SJSA1 (cell line): ENCODE measurements at places on chromosomes 13 and 19. TPM values are rescaled to one million over a fixed set of nuclear protein-coding genes. Genes with fewer than 3 reads are reported as not detected.

DNA sequence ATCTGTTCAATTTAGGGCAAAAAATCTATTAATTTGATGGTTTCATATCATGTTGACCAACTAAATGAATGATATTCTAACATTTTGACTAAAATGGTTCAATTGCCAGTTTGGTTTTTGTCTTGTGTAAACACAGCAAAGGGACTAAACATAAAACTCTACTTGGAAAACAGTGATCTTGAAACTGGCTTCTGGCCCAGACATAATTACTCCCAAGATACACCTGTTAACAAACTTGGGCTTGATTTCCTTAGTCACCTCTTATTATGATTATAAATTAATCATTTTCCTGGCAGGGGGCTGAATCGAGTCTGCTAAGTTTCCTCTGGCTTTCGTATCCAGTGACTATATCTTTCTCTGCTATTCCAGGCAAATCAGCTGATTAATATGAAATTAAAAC, 78.0 kb upstream of the OXGR1 start:
- no peaks in the 10 kb centered on the region for H3K27me3 ChIP-seq
- no peak overlapping the region for H3K27ac ChIP-seq
- no peaks in the 10 kb centered on the region for H3K36me3 ChIP-seq
- no peak for DNase-seq

DNA sequence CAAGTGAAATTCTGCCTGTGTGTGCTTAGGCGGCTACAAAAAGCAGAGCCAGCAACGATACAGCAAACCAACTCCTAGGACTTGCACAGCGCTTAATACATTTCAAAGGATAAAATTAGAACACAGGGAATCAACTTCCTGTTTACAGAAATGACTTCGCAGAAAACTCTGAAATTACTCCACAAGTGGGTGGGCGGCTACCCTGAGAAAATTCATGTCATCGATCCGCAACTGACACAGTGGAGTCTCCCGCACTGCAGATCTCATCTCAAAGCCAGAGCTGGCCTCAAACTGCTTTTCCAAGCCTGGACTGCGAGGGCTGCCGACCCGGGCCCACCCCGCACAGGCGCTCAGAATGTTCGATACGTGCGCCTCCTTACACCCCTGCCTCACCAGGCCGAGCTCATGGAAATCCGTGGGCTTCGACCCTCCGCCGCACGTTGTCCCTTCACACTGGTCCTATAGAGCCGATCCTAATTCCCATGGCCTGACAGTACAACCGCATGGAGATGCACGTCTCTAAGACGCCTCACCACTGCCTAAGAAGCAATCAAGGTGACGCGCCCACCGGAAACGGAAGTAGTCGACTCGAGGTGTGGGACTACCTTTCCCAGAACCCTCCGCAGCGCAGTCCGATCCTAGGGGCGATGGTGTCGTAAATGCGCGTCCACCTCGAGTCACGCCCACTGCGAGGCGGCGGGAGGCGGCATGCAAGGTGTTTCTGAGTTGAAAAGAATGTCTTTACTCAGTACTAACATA, at the start of gene ZNF229:
Gene ZNF229, minus strand, starts transcription at position 557 of the 759 bp plus-strand sequence. CDS start 5,625 bp downstream, outside the sequence.
- no peaks in the 10 kb centered on the region for H3K27me3 ChIP-seq
- peak within 1 kb of the TSS; percentile 59 for H3K27ac ChIP-seq
- peak within 1 kb of the TSS; percentile 46 for H3K4me3 ChIP-seq
- peaks cover 8% of the 10 kb centered on the region for H3K4me1 ChIP-seq
- DNase-seq = peak; percentile 49

- no peaks in the 10 kb centered on the region for H3K27me3 ChIP-seq
- H3K27ac ChIP-seq = no peak overlapping the region
- no peaks in the 10 kb centered on the region for H3K36me3 ChIP-seq
- no peaks in the 10 kb centered on the region for H3K4me1 ChIP-seq
- no peak for DNase-seq
Observed at GRCh38 chr13:82147526-82147925, 1734.7 kb downstream of the SLITRK1 start.

DNA sequence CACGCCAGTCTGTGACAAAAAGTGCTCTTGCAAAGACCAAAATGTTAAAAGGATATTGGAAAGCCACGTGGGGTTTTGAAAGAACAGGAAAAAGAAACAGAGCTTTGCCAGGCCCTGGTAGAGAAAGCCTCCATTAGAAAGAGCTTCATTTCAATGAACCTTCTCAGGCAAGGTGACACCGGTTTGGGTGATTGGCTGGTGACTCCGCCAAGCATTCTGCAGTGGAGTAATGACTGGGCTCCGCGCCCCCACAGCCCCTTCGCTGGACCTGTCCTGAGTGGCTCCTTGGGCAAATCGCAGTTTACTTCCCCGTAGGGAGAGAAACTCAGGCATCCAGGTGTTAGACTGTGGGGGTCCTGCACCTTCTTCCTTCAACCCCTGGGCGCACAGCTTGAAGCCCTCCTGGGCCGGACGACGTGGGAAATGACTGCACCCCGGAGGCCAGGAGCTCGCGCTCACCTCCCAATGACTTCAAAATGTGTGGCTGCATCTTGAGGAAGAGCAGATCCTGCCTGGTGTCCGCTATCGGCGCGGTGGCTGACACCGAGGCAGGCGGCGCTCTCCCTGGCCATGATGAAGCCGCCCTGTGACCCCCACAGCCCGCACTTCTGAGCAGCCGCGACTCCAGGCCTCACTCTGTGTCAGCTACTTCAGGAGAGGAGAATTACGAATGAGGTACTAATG, 444.6 kb upstream of the SGCG start:
- no peak overlapping the region for H3K4me3 ChIP-seq
- no peak for DNase-seq
- H3K4me1 ChIP-seq = no peaks in the 10 kb centered on the region
- no peak overlapping the region for H3K27ac ChIP-seq

- no peak overlapping the region for H3K4me3 ChIP-seq
- peak; percentile 81 for DNase-seq
- no peak overlapping the region for H3K27ac ChIP-seq
- peaks cover 20% of the 10 kb centered on the region for H3K4me1 ChIP-seq
- H3K27me3 ChIP-seq = no peaks in the 10 kb centered on the region
Observed at GRCh38 chr19:34217952-34218817, 36.2 kb upstream of the GARRE1 start.

The HSH2D gene
- total RNA-seq = not detected in 2 replicates

GRCh38 chr19:43447655-43448054, 17.8 kb downstream of the LYPD3 start:
- no peak for DNase-seq
- H3K4me1 ChIP-seq = peaks cover 7% of the 10 kb centered on the region
- no peaks in the 10 kb centered on the region for H3K27me3 ChIP-seq
- no peak overlapping the region for H3K4me3 ChIP-seq

DNA sequence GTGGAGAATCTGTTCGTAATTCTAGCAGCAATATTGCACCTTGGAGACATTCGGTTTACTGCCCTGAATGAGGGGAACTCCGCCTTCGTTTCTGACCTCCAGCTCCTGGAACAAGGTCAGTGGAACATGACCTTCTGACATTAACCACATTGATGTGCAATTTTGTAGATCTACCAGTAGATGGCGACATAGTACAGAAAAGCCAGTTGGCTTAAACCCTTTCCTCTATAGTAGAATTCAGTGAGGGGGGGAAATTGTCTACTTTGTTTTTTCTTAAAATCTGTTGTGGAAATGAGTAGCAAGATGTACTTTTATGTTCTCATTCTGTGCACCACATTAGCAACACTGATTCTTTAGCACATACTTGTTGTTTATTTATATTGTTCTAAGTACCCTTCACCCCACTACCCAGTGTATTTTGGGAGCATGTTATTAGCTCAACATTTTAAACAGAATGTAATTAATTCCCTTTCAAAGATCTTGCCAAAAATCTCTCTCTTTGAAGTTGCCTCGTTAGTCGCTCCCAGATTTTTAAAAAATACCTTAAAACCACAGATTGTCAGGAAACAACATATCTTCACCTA, 332.2 kb downstream of the MYO16 start:
- H3K27ac ChIP-seq = no peak overlapping the region
- DNase-seq = no peak
- no peak overlapping the region for H3K4me3 ChIP-seq
- H3K4me1 ChIP-seq = peaks cover 11% of the 10 kb centered on the region
- no peaks in the 10 kb centered on the region for H3K36me3 ChIP-seq

The LRFN3 gene
- 3.8 and 5.7 TPM in 2 replicates for total RNA-seq

DNA sequence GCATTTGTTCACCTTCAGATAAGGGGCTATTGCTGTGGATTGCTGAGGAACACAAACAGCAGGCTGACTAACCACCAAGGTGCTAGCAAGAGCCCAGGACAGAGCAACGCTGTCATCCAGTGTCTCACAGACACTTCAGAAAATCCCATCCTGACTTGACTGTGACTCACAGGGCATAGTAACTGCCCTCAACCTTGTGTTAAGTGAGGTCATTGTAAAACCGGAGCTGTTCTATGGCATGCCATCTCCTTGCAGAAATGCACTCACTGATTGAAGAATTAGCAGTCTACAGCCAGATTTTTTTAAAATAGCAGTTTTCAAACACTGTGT, 51.1 kb downstream of the TNFRSF19 start:
- no peaks in the 10 kb centered on the region for H3K36me3 ChIP-seq
- no peak overlapping the region for H3K27ac ChIP-seq
- H3K27me3 ChIP-seq = no peaks in the 10 kb centered on the region
- H3K4me1 ChIP-seq = peaks cover 23% of the 10 kb centered on the region
- peak; percentile 28 for DNase-seq
- no peak overlapping the region for H3K4me3 ChIP-seq

DNA sequence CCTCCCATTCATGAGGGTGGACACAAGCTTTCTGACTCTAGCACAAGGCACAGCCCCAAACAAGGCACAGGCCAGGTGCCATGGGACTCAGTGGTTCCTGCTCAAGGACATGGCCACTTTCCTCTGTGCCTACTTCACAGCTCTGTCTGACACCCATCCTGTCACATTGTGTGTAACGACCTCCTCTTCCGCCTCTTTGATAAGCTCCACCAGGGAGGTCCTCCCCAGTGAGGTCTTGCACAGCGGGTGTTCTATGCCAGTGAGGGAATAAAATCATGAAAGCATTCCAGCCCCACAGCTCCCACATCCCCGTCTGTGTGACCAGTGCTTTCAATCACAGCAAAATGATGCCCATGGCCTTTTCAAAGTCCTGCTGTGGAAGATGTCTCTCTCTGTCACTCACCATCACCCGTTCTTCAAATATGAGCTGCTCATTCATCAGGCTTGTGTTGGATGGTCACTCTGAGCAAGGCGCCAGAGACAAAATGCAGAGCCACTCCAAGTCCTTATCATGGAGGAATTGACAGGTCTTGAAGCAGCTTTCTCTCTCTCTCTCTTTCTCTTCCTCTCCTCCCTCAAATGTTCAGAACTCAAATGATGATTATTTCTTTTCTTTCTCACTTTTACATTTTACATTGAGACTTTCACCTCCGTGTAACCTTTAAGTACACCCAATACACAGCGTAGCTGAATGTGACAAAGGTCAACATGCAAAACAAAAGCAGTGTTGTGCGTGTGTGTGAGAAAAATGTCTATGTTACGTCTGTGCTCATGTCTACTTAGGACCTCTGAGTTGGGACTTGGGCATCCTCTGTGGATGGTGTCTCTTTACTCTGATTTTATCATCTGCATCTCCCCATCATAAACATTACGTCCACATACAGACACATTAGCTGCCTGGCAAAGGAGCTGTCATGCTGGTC, 8.0 kb upstream of the SPATA13 start:
- DNase-seq = peak; percentile 80
- H3K4me1 ChIP-seq = peaks cover 61% of the 10 kb centered on the region
- H3K36me3 ChIP-seq = no peaks in the 10 kb centered on the region
- H3K27ac ChIP-seq = peak overlapping the region; percentile 97
- H3K27me3 ChIP-seq = no peaks in the 10 kb centered on the region

The VSTM2B gene
- not detected in 2 replicates for total RNA-seq

The PDCD2L gene
- 19.9 and 31.1 TPM in 2 replicates for total RNA-seq

The SH2D3A gene
- total RNA-seq = not detected in 2 replicates

DNA sequence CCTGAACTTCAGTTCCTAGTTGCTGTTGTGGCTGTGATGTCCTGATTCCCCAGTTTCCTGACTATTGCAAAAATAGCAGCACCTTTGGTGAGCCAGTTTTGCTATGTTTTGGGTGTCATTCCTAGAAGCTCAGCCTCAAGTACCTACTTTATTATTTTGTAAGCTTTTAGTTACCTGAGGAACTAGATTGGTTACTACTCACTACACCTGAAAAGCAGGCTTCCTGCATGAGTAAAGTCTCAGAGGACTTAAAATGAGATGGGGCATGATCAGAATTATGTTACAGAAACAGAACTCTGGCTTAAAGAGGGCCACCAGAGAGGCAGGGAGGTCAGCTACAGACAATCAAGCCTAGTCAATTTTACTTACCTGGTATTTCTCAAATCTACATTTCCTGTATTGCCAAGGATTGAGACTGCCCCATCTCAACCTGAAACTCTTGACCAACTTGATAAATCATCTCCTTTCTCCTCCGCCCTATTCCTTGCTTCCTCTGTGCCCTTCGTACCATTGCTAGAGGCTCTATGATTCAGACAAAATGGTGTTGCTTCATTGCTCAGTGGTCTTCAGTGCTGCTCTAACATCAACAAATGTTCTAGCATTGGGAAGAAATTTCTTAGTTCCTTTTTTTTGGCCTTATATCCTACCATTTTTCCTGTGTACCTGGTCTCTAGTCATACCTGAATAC, 58.9 kb downstream of the RAP2A start:
- H3K27ac ChIP-seq = no peak overlapping the region
- DNase-seq = no peak

The ADAMTSL5 gene
- total RNA-seq = 2.6 and 4.0 TPM in 2 replicates

- DNase-seq = no peak
- no peak overlapping the region for H3K4me3 ChIP-seq
- no peaks in the 10 kb centered on the region for H3K27me3 ChIP-seq
- no peak overlapping the region for H3K27ac ChIP-seq
- H3K36me3 ChIP-seq = no peaks in the 10 kb centered on the region
Observed at GRCh38 chr13:41212881-41213280, 18.5 kb upstream of the KBTBD7 start.

The NLRP7 gene
- total RNA-seq = not detected in 2 replicates

- no peaks in the 10 kb centered on the region for H3K27me3 ChIP-seq
- H3K36me3 ChIP-seq = peaks cover 46% of the 10 kb centered on the region
- no peak for DNase-seq
Observed at GRCh38 chr13:46728777-46729176, 68.2 kb downstream of the ESD start.

DNA sequence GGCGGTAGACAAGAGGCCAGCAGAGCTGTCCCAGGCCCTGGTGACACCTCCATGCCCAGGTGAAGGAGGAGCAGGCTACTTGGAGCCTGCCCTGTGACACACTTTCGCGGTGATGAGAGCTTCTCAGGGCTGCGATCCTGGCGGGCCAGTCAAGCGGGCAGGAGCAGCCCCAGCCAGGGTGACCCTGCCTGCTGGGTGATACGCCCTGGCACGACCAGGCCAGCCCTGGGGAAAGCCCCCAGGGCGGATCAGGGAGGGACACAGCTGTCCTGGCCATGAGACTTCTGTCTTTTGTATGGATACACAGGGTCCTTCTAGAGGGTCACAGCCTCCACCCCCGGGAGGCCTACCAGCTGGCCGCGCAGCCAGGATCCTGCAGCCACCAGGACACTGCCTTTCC, 13.1 kb downstream of the DNM2 start:
- no peak overlapping the region for H3K27ac ChIP-seq
- DNase-seq = no peak
- no peak overlapping the region for H3K4me3 ChIP-seq
- no peaks in the 10 kb centered on the region for H3K4me1 ChIP-seq
- no peaks in the 10 kb centered on the region for H3K27me3 ChIP-seq
